HCT116 (cell line): ENCODE measurements at places on chromosomes 12 and 14.

DNA sequence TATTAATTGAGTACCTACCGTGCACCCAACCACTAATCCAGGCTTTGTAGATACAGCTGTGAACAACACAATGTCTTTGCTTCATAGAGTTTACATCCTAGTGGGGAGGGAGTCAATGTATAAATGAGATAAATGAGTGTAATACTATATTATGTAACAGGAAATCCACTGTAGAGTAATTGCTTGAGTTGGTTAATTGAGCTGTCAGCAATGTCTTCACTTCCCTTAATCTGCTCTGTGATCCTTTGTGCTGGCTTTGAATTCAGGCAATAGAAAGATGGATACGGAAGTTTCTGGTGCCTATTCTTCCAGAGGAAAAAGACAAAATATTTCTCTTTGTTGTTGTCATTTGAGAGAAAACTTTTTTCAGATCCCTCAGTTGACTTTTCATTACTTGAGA lies 104.0 kb upstream of the SLC16A7 start:
- H3K4me3 ChIP-seq: no peak overlapping the region
- H3K27ac ChIP-seq: no peak overlapping the region
- no peaks in the 10 kb centered on the region for H3K27me3 ChIP-seq
- no peaks in the 10 kb centered on the region for H3K36me3 ChIP-seq
- H3K4me1 ChIP-seq: no peaks in the 10 kb centered on the region

- peaks cover 8% of the 10 kb centered on the region for H3K4me1 ChIP-seq
- H3K4me3 ChIP-seq: no peak overlapping the region
- no peaks in the 10 kb centered on the region for H3K27me3 ChIP-seq
- DNase-seq: no peak
- no peaks in the 10 kb centered on the region for H3K36me3 ChIP-seq
Observed at GRCh38 chr12:6899837-6900519, 4.6 kb upstream of the LRRC23 start.

- no peaks in the 10 kb centered on the region for H3K36me3 ChIP-seq
- H3K4me1 ChIP-seq: no peaks in the 10 kb centered on the region
- no peak overlapping the region for H3K4me3 ChIP-seq
Observed at GRCh38 chr14:96320605-96321004, 42.5 kb downstream of the ATG2B start.

DNA sequence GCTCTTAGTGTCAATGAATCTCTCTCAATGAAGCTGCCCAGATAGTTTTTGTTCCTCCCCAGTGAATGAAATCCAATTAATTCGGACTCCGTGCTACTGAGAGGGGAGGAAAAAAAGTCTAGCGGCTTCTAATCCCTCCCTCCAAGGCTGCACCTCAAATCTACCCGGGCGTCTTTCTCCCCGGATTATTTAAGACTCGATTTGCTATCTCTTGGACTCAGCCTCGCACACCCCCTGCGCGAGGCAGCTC lies 134 bp downstream of the DUSP6 start:
- peak overlapping the region; percentile 90 for H3K4me3 ChIP-seq
- DNase-seq: no peak
- peak overlapping the region; percentile 99 for H3K27ac ChIP-seq
- H3K4me1 ChIP-seq: peaks cover 49% of the 10 kb centered on the region
- H3K27me3 ChIP-seq: no peaks in the 10 kb centered on the region

GRCh38 chr12:112710414-112710813 lies 81.1 kb upstream of the RPH3A start:
- no peaks in the 10 kb centered on the region for H3K4me1 ChIP-seq
- H3K4me3 ChIP-seq: no peak overlapping the region
- H3K27me3 ChIP-seq: peaks cover 44% of the 10 kb centered on the region
- H3K36me3 ChIP-seq: no peaks in the 10 kb centered on the region

- H3K27ac ChIP-seq: no peak overlapping the region
- H3K36me3 ChIP-seq: no peaks in the 10 kb centered on the region
- DNase-seq: no peak
Observed at GRCh38 chr14:34000396-34000795, 49.5 kb upstream of the EGLN3 start.

DNA sequence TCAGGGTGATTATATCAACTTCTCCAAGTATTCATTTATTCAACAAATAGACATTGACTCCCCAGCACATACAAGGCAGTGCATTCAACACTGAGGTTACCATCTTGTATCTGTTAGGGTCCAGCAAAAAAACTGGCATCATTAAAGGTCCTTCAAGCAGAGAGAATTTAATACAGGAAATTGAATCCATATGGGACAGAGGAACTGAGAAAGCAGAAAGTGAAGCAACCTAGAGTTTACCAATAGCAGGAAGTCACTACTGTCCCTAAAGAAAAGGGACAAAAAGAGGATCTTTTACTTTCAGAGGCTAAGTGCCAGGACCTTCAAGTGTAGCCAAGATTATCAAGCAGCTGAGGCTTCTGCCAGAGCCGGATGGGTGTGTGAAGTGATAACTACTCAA lies 237.8 kb upstream of the TBX3 start:
- H3K4me3 ChIP-seq: no peak overlapping the region
- H3K36me3 ChIP-seq: no peaks in the 10 kb centered on the region
- DNase-seq: no peak
- no peaks in the 10 kb centered on the region for H3K27me3 ChIP-seq
- no peaks in the 10 kb centered on the region for H3K4me1 ChIP-seq
- no peak overlapping the region for H3K27ac ChIP-seq

DNA sequence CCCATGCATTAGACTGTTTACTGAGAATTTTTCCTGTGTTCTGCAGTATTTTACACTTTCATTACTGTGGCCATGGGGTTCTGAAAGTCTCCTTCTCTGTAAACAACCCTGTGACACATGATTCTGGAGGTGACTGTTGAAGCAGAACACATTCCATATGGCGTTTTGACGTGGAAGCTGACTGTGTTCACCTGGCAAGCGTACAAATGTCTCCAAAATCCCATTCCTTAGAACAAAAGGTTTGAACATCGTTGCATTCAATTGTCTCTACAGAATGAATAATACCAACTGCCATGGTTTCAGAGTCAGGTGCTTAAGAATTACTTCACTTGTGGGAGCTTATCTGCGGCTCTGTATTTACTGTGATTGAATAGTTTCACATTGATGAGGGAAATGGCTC lies 485.6 kb upstream of the TMEM132C start:
- H3K4me1 ChIP-seq: no peaks in the 10 kb centered on the region
- no peak overlapping the region for H3K4me3 ChIP-seq
- H3K27ac ChIP-seq: no peak overlapping the region
- H3K27me3 ChIP-seq: no peaks in the 10 kb centered on the region
- no peak for DNase-seq

DNA sequence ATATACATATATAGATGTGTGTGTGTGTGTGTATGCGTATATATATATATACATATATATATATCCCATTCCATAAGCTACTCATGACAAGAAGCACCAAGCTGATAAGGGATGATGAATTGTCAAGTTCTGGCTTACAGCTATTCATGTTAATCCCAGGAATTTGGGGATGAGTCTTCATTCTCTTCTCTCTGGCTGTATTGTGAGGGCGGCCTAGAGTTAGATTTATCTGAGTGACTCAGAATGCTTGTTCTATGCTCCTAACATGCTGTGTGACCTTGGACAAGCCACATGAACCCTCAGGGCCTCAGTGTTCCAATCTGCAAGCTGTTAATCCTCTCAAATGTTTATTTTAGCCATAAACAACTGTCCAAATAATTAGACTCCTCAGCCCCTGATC lies 749.0 kb downstream of the MED13L start:
- H3K27ac ChIP-seq: no peak overlapping the region
- no peaks in the 10 kb centered on the region for H3K36me3 ChIP-seq
- H3K27me3 ChIP-seq: 0 out of 2 replicates have a peak, but pooled peaks cover 4% of the 10 kb centered on the region
- no peak overlapping the region for H3K4me3 ChIP-seq

DNA sequence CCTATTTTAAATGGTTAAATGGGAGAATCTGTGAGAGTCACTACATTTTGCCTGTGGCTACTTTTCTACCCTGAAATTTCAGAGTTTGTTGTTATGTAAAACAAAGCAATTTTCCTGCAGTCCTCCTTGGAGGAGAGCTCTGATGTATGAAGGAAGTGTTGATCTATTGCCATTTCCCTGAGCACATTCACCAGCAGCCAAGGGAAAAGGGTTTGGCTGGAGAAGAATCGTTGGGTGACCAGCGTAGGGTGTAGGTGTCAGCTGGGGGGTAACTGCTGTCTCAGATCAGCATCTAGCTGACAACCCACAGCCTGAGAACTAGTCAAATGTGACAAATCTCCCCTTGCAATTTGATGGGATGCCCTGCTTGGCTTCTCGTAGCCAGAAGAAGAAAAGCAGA lies 230.5 kb downstream of the PDZRN4 start:
- no peaks in the 10 kb centered on the region for H3K4me1 ChIP-seq
- DNase-seq: no peak
- no peak overlapping the region for H3K4me3 ChIP-seq
- H3K27ac ChIP-seq: no peak overlapping the region
- H3K36me3 ChIP-seq: no peaks in the 10 kb centered on the region
- H3K27me3 ChIP-seq: no peaks in the 10 kb centered on the region

DNA sequence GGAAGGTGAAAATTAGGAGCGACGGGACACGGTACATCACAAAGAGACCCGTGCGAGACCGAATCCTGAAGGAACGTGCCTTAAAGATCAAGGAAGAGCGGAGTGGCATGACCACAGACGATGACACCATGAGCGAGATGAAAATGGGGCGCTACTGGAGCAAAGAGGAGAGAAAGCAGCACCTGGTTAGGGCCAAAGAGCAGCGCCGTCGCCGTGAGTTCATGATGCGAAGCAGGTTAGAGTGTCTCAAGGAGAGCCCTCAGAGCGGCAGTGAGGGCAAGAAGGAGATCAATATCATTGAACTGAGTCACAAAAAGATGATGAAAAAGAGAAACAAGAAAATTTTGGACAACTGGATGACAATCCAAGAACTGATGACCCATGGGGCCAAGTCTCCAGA lies 385.3 kb downstream of the PDZRN4 start:
- H3K36me3 ChIP-seq: no peaks in the 10 kb centered on the region
- no peaks in the 10 kb centered on the region for H3K4me1 ChIP-seq
- DNase-seq: no peak
- no peaks in the 10 kb centered on the region for H3K27me3 ChIP-seq
- H3K27ac ChIP-seq: no peak overlapping the region

- no peaks in the 10 kb centered on the region for H3K4me1 ChIP-seq
- no peak overlapping the region for H3K4me3 ChIP-seq
- H3K36me3 ChIP-seq: no peaks in the 10 kb centered on the region
- DNase-seq: no peak
- H3K27ac ChIP-seq: no peak overlapping the region
Observed at GRCh38 chr12:51846911-51847642, 1.4 kb downstream of the FIGNL2 start.

DNA sequence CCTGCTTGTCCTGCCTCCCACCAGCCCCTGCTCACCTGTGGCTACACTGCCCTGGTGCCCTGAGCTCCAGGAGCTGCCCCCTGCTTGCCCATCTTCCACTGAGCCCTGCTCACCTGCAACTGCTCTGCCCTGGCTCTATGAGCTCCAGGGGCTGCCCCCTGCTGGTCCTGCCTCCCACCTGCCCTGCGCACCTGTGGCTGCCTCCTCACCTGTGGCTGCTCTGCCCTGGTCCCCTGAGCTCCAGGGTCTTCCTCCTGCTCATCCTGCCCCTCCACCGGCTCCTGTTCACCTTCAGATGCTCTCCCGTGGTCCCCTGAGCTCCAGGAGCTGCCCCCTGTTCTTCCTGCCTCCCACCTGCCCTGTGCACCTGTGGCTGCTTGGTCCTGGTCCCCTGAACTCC lies 247.6 kb downstream of the TMEM121 start:
- no peaks in the 10 kb centered on the region for H3K4me1 ChIP-seq
- H3K4me3 ChIP-seq: no peak overlapping the region
- DNase-seq: no peak
- no peak overlapping the region for H3K27ac ChIP-seq
- no peaks in the 10 kb centered on the region for H3K27me3 ChIP-seq
- H3K36me3 ChIP-seq: no peaks in the 10 kb centered on the region

DNA sequence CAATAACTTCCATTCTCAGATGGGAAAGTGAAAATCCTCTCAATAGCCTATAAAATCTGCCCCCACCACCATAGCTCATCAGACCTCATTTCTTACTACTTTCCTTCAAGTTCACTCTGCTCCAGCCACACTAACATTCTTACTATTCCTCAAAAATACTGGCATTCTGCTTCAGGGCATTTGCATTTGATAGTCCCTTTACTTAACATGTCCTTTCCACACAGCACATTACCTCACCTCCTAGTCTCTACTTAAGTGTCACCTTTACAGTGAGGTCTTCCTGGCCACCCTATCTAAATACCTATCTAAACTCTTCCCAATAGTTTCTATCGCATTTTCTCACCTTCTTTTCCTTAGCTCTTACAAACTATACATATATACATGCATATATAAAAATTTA lies 6.8 kb downstream of the EML5 start:
- H3K36me3 ChIP-seq: no peaks in the 10 kb centered on the region
- no peaks in the 10 kb centered on the region for H3K4me1 ChIP-seq
- no peak overlapping the region for H3K4me3 ChIP-seq
- H3K27ac ChIP-seq: no peak overlapping the region

- no peak overlapping the region; the same call in 1 of the 2 replicates for H3K27ac ChIP-seq
- peaks cover 30% of the 10 kb centered on the region for H3K4me1 ChIP-seq
Observed at GRCh38 chr14:89042021-89042420, 217.6 kb downstream of the TTC8 start.

DNA sequence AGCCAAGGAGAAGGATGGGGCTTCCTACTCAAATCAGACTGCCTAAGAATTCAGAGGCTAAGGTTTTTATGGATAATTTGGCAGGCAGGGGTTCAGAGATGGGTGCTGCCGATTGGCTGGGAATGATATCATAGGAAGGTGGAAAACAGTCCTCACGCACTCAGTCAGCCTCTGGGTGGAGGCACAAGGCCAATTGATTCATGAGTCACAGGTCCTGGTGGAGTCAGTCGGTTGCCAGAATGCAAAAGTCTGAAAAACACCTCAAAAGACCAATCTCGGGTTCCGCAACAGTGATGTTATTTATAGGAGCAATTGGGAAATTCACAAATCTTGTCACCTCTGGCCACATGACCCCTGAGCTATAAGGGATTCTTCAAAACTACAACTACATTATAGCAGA lies 105.5 kb downstream of the GXYLT1 start:
- peak; percentile 23 for DNase-seq
- H3K4me1 ChIP-seq: no peaks in the 10 kb centered on the region
- H3K4me3 ChIP-seq: no peak overlapping the region
- H3K36me3 ChIP-seq: no peaks in the 10 kb centered on the region

DNA sequence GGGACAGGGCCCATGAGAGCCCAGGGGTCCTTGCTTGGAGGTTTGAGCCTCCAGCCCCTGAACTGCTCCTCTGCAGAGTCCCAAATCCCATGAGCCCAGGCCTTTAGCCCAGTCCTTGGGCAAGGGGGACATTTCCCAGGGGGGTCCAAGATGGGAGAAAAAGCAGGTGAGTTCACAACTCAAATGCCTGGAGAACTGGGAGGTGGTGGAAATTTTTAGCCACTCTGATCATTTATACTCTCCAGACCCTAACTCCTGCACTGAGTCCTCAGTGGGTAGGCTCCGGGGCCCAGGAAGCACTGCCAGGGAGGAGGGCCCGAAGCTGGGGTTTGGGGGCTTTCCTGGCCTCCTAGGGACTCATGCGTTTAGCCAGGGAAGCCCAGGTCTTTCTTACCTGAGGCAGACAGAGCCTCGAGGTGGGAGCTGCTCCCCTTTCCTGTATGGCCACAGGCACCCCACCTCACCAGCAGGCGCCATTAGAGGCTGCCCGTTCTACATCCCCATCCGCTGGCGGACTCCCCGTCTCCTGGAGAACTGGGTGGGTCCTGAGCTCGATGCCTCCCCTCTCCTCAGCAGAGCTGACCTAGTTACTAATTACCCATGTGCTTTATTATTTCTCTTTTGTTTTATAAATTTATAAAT lies 998 bp downstream of the HNF1A start:
- H3K27ac ChIP-seq: no peak overlapping the region
- H3K27me3 ChIP-seq: no peaks in the 10 kb centered on the region
- H3K4me1 ChIP-seq: peaks cover 4% of the 10 kb centered on the region; the same call in 1 of the 2 replicates
